Epithelial cell of proximal tubule (primary cell): ENCODE measurements at places on chromosomes 2 and 18.
A peak's percentile ranks its signal among the peaks of the same experiment; 100 is the strongest.

DNA sequence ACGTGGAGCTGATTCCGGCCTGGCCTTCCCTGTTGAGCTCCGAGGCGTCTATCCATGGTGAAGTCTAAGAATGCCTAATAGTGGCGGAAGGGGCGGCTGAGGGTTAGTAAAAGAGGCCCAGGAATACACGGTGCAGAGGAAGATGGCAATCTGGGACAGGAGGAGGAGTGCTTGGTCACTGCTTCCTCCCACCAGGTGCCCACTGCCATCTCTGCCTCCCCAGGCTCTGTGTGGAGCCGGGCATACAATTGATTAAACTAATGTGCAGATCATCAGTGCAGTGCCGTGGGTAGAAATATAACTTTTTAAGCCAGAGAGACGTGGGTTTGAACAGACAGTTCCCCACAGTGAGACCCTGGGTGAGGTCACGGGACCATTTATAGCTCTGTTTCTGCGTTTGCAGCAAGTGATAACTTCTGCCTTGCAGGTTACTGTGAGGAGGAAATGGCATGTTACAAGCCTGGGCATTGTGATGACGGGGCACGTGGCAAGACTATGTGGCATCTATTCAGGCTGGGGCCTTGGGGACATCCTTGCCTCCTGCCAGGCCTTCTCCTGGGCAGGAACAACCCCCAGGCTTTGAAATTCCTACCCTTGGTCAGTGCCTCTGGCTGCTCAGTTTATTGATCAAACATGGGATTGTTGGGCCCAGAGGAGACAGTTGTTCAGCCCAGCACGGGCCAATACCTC lies 204.9 kb downstream of the ASB1 start:
- DNase-seq = no peak

DNA sequence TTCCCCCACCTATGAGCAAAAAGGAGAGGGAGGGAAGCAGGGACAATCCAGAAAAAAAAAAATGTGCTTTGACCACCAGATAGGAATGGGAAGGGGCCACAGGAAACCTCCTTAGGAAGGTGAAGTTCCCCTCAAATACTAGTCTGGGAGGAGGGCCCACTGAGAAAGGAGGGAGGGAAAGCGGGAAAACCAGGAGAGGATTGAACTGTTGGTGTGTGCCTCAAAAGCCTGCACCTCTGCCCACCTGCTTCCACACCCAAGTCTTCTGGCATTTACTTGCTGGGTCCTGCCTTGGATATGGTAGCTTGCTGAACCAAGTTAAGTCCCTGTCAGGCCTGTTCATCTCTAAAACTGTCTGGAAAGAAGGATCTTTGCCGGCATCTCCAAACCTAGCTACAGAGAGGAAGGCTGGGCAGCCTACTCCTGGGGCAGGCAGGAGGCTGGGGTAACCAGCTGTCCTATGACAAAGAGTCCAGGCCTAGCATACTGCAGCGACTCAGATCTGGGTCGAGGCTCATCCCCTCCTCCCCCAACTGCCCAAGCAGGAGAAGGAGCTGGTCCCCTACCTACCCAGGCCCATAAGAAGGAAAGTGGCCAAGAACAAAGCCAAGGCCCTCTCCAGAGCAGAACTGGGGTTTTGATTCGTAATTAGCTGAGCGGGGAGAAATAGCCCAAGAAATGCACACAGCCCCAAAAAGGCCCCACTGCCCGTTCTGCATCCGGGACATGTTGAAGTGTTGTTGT lies 3.0 kb downstream of the EN1 start:
- no peak for DNase-seq

DNA sequence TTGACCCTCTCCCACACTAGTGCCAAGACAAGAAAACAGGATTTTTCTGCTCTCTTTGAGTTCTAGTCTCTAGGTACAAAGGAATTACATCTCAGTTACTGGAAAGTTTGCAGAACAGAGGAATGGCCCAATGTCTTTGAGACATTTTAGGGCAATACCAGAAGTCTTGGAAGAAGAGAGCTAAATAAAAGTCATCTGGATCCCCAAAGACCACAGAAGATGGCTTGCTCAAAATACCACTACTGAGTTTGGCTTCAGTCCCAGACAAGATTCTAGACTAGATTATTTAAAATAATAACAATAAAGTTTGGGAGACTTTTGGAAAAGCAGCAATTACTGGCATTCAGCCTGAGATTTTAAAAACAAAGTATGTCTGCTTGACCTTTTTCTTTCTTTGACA lies 61.9 kb upstream of the HK2 start:
- no peak for DNase-seq

DNA sequence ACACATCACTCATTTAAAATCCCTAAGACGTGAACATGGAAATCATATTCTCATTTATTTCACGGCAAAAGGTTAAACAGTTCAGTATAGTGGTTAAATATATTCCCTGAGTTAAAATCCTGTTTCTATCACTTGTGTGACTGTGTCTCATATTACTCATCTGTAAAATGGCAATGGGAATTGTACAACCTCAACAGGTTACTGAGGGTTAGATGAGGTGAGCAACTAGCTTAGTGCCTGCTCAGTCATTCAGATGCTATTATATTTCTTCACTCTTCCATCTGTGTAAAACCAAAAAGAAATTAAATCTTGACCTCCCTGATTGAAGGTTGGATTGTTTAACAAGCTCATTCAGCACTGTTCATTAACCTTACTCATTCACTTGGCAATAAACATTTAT lies 212.4 kb upstream of the STK17B start:
- peak; percentile 16 for DNase-seq

- no peak for DNase-seq
These were observed 431.6 kb upstream of the FSHR start for GRCh38 chr2:49585921-49586320.

GRCh38 chr2:167842047-167842446 lies 405.3 kb downstream of the STK39 start:
- DNase-seq = no peak

DNA sequence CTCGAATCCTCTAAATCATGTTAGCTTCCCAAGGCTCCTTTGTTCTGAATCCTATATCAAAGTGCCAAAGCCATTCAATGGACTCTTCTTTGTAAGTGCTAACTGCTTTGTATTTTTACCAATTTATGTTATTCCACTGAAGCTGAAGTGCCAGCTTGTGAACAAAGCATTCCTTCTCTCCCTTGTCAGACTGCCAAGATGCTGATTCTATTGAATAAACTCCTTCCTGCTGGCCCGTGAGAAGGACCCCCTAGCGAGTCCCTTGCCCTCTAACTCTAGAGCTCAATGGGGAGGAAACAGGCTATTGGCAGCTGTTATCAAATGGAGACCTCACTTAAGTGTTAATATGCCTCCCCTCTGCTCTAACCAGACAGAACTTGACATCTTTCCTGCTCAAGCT lies 1097.9 kb upstream of the CNTNAP5 start:
- no peak for DNase-seq

DNA sequence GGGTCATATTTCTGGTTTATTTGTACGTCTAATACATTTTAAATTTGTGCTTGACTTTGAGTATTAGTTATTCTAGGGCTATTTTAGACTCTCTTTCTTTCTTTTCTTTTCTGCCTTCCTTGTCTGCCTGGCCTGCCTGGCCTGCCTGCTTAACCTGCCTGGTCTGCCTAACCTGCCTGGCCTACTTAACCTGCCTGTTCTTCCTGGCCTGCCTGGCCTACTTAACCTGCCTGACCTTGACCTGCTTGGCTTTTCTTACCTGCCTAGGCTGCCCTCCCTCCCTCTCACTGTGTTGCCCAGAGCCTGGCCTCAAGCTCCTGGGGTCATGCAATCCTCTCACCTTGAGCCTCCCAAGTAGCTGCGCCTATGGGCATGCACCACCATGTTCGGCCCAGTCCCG lies 83.7 kb downstream of the PMAIP1 start:
- DNase-seq = no peak

- DNase-seq = no peak
These were observed 1.7 kb downstream of the TRIP12 start for GRCh38 chr2:229920011-229920641.

- DNase-seq = no peak
These were observed at the start of gene IL1R2 for GRCh38 chr2:101991721-101992145. TSS of gene IL1R2 (plus strand) at chr2:101991960. CDS start at chr2:102008576, 16,616 bp downstream.

DNA sequence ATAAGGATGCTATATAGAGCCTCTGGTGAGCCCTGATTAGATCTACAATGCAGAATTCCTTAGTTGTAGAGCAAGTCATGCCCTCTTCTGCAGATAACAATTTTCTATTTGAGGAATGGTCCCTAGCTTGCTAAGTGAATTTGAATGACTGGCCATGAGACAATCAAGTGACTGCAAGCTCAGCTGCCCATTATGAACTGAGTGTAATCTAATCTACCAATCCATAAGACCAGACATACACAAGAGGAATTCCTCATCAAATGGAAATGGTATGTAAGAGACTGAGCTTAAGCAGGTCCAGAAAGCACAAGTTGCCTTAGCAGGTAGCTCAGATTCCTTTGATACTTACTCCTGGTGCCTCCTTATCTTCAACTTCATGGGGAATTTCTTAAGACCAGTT lies 4.8 kb upstream of the ANKRD44 start:
- DNase-seq = no peak

GRCh38 chr2:137708311-137708710 lies 256.0 kb upstream of the HNMT start:
- DNase-seq = no peak

DNA sequence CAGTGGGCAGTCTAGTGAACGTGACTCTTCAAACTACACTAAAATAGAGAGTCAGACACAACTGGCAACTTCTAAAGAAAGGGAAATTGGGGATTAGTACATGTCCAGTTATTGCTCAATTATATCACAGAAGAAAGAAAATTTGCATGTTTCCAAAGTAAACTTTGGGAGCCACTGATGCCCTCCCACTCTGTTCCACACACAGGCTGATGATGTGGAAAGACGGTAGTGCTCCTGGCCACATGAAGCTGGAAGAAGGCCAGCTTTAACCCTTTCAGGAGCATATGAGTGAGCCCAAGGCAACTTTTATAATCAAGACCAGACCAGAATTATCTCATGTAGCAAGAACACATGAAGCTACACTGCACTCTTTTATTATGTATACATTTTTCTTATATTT lies 141.0 kb downstream of the NR4A2 start:
- no peak for DNase-seq

DNA sequence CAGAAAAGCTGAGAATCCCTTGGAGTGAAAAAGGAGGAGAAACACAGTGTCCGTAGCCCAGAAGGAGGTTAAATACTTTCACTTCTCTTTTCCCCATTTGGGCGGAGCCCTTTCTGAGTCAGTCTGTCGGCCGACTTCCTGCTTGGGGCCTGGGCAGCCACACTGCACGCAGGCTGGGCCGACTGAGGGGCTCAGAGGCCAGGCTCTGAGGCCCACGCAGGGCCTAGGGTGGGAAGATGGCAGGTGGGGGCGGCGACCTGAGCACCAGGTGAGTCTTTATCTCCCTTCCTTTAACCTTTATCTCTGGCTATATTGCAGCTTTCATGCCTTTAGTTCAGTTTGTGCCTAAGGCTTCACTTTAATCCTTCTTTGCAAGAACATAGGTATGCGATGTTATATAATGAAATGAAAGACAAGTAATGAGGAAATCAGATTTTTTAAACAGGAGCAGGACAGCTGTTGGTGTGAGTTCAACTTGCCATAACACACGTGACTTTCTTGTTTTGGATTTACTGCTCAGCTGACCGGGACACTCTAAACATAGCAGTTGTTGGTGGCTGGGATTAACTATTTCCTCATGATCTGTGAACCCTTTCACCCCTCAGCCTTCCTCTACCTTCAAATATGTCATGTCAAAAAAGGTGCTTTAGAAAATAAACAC lies at the start of gene SP100:
SP100 (plus strand) TSS at position 141 of the 661 bp plus-strand sequence; CDS start at position 237, 96 bp downstream.
- peak; percentile 35 for DNase-seq

DNA sequence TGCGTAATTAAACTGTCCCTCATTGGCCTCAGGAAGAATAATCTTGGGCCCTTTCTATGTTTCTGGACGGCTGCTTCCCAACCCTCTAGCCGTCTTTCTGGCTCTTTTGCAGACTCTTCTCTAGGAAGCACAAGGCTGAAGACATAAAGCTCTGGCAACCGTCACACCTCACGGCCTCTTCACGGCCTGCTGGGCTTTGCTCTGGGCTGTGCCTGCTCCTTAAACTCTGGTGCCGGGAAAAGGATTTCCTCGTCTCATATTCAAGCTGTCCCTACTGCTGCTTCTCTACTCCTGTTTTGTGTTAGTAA lies 36.0 kb upstream of the WIPF1 start:
- DNase-seq = no peak

DNA sequence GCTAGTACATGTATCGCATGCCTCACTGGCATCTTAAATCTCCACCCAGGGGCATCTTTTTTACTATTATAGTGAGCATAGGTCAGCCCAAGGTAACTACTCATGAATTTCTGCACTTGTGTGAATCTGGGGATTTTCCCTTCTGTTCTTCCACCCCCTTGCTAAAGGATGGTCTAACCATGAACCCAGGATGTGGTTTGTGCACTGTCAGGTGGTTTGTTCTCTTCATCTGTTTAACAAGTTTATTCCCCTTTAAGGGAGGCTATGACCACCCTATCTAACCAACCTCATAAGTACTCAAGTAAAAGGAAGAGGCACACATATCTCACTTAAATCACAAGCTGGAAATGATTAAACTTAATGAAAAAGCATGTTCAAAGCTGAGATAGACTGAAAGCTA lies 243.0 kb downstream of the RPRM start:
- DNase-seq = no peak

- DNase-seq = no peak
These were observed 87.0 kb downstream of the EPB41L3 start for GRCh38 chr18:5456577-5457461.

DNA sequence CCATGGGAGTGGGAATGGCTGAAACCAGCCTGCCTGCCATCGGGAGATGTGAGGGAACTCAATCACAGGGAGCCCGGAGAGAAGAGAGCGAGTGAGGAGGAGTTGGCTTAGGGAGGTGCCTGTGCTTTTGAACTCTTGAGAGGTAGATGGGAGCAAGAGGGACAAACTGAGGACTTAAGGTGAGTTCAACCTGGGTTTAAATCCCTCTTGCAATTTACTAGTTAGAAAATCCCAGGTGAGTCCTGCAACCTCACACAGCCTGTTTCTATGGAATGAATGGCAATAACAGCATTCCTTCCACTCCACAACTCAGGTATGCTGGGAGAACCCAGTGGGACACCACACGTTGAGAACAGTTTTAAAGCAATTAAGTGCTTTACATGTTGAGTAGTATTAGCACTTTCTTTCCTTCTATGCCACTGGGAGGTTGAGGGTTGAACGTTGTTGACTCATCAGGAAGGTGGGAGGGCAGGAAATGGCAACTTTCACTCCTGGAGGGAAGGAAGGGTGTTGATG lies 57.3 kb downstream of the VIT start:
- no peak for DNase-seq

GRCh38 chr2:165746501-165746900 lies 47.5 kb downstream of the GALNT3 start:
- DNase-seq = no peak

- no peak for DNase-seq
These were observed 69.3 kb downstream of the SUMO1 start for GRCh38 chr2:202169131-202169530.

DNA sequence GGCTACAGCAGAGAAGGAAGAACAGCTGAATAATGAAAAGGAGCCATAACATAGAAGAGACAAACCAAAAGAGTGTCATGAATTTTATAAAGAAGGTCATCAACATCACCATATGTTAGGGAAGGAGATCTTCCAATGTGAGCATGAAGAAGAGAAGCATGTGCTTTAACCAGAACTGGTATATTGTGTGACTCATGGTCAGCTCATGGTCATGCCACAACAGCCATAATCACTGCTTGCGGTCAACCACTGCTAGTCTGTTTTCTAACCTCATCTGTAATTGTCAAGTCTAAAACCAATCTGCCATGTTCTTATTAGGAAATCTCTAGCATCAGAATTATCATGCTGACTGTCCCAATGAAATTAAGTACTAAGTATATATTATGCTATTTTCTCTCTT lies 204.1 kb upstream of the VRK2 start:
- peak; percentile 37 for DNase-seq
